ENCODE measurements at places on chromosomes 11 and 22.

DNA sequence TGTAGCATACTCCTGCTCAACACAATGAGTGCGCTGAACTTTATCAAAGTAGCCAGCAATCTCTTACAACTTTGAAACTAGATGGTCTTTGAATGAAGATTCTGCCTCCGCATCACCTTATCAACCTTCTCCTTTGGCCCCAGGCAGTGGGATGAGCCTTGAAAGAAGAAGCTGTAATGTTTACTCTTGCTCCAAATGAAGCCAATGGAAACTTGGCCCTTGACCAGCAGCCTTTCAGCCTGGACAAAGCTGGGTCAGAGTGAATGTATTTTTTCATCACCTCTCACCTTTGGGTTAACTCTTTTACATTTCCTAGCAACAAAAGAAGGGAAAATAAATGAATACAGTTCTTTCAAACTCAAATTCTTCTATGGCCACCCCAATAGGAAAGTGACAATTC is 359.1 kb downstream of the KCNA4 start:
- DNase-seq: no peak

GRCh38 chr11:360326-361280 is 8.7 kb upstream of the B4GALNT4 start:
- DNase-seq: no peak

DNA sequence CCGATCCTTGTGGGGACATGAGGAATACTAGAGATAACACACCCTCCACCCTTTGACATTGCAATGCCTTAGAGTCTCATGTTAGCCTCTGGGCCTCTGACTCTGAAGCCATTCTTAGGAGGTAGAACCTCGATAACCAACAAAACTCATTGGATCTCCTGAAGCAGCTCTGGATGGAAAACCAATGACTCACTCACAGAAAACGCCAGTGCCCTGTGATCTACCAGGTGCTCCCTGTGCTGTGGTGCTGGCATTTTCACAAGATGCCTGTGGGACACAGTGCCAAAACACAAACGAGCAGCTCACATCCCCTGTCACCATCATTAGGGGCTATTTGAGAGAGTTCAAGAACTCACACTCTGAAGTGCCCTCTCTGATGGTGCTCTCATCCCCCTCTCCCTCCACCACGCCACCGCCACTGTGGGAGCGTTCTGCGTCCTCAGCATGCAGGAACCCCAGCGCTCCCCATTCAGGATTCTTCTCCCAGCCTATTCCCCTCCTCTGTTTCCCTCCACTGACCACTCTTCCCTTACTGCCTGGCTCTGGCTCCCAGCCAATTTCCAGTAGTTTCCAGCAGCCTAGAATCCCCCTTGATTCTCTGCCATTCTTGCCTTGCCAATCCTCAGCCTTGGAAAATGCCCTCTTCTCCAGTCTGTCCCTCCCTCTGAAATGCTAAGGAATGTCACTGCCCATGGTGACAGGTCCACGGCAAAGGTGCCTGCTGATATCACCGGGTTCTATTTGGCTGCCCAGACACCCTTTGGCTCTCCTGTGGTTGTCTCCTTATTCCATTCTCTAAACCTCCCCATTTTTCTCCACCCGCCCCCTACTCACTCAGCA is 4.7 kb upstream of the POLD4 start:
- DNase-seq: no peak

GRCh38 chr22:30362651-30363281 is 6.0 kb downstream of the CCDC157 start:
- no peak for DNase-seq

GRCh38 chr11:108511851-108512474 is 13.8 kb upstream of the POGLUT3 start:
- DNase-seq: no peak

GRCh38 chr11:9815486-9816136 is 151.7 kb downstream of the SWAP70 start:
- no peak for DNase-seq

DNA sequence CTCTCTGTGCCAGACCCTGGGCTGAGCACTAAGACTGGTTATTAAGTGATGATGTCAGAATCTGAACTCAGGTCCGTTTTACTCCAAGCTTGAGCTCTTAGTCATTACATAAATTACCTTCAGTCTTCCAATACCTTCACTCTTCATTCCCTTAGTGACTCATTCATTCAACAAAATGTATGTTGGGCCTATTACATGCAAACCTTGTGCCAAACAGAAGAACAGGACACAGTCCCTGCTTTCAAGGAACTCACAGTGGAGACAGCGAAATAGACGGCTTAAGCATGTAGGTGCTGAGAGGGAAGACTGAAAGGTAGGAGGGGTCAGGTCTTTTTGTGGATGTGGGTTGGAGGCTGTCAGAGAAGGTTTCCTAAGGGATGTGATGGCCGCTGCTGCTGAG is 3.3 kb downstream of the KCTD14 start:
- no peak for DNase-seq

DNA sequence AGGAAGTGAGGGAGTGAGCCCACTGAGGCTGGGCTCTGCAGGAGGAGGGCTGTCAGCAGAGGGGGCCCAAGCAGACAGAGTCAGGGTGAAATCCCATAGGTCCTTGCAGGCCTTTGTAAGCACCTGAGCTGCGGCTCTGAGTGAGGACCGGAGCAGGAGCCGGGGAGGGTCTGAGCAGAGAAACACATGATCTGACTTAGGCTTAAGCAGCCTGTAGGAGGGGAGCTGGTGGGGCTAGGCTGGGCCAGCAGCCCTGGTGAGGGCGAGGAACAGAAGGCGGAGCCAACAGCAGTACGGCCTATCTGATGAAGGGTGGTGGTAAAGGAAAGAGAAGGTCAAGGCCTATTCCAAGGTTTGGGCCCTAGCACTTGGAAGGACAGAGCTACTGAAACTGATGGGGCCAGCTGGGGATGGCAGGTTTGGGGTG is 26.9 kb upstream of the CBX7 start:
- DNase-seq: no peak

GRCh38 chr11:63623513-63624140 is 9.4 kb upstream of the PLAAT3 start:
- no peak for DNase-seq

GRCh38 chr11:17328871-17329494 is 22.6 kb upstream of the NCR3LG1 start:
- DNase-seq: no peak

DNA sequence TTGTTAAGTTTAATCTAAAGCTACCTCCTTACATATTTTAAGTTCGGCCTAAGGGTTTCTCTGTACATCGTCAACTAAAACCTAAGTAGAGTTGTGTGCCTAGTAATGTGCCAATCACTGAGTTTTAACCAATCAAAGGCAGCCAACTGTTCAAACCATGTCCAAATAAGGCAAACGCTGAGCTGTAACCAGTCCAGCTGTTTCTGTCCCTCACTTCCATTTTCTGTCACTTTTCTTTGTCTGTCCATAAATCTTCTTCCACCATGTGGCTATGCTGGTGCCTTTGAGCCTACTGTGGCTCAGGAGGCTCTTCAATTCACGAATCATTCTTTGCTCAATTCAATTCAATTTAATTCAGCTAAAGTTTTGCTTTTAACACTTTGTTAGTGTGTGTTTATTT is 13.9 kb upstream of the ATXN10 start:
- no peak for DNase-seq

DNA sequence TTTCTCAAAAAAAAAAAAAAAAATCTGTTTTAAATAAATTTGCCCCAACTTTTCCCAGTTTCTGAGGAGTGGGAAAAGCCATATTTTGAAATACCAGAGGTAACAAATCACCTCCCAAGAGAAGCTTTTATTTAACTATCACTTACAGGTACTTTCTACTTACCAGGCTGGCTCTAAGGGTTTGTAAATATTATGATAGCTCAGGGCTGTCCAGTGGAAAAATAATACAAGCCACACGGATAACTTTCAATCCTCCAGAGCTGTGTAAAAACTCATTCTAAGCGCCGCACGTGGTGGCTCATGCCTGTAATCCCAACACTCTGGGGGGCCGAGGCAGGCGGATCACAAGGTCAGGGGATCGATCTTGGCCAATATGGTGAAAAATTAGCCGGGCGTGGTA is 5.6 kb upstream of the SEC14L4 start:
- DNase-seq: no peak

- DNase-seq: peak; percentile 67
Observed at GRCh38 chr11:67356864-67357561, 3.7 kb upstream of the POLD4 start.

DNA sequence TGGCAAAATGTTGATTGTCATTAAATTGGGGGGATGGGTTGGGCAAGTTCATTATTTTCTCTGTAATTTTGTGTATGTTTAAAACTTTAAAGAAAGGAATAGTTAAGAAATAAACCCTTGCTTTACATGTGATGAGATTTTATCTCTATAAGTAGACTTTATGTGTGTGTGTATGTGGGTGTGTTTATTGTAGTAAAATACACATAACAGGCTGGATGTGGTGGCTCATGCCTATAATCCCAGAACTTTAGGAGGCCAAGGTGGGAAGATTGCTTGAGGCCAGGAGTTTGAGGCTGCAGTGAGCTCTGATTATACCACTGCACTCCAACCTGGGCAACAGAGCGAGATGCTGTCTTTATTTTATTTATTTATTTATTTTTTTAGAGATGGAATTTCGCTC is 83.2 kb downstream of the KIAA1671 start:
- DNase-seq: no peak

DNA sequence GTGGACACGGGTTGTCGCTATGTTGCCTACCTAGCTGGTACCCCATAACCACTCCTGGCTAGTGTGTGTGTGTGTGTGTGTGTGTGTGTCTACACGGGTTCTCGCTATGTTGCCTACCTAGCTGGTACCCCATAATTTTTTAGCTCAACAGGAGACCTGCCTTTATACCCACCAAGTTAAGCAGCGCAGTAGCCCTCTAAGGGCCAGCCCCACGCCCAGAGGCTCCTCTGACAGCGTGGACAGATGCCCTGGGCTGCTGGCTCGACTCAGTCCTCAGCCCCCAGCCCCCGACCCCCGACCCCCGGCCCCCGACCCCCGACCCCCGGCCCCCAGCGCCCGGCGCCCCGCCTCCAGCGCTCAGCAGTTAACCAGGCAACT is 351 bp upstream of the AKIP1 start:
- no peak for DNase-seq

Data from renal cortex interstitium (tissue), 15 donors.